Head of caudate nucleus (tissue), 42 donors: ENCODE measurements at places on chromosomes 2 and 18.

DNA sequence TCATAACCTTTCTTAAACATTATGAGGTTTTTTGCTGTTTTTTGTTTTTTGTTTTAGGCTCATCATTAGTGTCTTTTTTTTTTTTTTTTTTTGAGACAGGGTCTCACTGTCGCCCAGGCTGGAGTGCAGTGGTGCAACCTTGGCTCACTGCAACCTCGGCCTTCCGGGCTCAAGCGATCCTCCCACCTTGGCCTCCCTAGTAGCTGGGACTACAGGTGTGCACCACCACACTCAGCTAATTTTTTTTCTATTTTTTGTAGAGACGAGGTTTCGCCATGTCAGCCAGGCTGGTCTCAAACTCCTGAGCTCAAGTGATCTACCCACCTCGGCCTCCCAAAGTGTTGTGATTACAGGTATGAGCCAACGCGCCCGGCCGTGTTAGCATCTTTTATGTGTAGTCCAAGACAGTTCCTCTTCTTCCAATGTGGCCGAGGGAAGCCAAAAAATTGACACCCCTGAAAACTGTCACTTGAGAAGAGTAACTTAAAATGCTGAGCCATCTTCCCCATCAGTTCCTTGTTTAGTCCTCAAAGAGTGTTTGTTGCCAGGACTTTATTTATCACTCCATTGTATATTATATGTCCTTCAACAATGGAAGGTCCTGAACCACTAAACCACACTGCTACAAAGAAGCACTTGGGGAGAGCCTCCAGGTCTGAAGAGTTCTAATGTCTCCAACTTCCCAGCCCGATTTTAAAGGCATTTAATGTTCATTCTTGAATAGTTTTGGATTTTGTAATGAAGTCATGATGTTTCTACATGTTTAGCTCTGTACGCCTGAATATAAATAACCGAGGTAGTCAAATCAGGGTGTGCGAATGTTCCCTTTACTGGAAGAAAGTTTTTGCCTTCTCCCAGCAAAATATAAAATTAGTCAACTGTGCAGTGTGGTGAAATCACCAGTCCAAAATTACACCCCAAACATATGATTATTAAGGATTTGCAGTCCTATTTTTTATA is 26.4 kb downstream of the ZNF516 start:
- no peak for DNase-seq

DNA sequence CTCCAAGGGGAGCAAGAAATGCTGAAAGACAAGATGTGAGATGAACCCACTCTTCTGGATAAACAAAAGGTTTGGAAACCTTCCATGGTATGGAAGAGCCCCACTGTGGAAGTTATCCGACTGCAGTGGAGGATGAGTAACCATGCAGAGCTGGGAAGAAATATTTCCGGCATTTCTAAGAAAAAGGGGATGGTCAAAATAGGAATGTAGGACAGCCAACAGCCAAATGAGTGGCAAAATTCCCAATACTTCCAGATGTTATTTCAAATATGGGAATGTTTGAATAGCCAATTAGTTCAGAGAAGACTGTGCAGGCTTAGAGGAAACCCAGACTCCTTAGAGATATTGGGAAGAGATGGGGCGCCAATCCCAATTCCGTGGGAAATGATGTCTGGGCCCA is 246.8 kb downstream of the RAD51AP2 start:
- no peak for DNase-seq

GRCh38 chr2:150230616-150231015 is 256.9 kb downstream of the RND3 start:
- no peak for DNase-seq

DNA sequence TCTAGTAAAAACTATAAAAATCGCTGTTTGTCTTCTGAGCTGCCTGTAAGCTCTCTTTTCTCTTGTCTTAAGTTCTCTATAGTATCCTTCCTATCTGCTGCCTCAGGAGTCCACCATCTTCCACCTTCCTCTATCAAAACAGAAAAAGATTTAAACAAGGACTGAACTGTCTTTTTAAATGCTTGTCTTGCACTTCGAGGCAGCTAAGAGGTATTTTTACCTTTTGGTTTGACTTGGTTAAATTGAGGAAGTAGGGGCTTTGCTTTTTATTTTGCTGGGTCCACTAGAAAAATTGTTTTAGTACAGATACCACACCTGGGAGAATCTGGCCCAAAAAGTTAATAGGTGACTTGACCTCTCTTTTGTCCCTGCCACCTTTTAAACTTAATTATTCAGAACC is 12.2 kb downstream of the SESTD1 start:
- DNase-seq = no peak

DNA sequence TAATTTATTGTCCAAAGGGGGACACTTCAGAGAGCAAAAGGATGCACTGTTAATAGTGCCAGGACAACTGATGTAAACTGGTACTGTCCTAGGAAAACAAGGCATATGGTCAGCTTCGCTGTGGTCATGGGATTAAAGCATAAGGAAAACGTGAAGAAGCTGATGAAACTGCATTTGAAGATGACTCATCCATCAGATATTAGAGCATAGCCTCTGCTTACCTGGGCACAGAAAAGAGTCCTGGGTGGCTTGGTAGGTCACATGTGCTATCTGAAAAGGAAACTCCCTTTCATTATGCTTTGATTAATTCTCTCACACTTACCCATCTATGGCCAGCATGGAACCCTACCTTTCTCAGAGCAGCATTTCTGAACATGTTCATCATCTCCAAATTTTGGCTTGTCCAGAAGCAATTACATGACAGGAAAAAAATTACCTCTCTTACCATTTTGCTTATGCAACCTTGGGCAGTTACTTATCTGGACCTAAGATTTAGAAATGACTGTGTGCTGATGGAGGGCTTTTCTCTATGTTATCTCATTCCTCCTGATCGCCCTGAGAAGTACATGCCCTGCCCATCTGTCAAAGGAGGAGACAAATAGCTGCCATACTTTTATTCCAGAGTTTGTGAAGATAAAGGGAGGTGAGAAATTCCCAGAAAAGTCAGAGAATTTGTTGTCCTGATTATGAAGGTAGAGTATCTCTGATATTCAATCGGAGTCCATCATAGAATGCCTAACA is 275.3 kb upstream of the SLC14A2 start:
- no peak for DNase-seq

DNA sequence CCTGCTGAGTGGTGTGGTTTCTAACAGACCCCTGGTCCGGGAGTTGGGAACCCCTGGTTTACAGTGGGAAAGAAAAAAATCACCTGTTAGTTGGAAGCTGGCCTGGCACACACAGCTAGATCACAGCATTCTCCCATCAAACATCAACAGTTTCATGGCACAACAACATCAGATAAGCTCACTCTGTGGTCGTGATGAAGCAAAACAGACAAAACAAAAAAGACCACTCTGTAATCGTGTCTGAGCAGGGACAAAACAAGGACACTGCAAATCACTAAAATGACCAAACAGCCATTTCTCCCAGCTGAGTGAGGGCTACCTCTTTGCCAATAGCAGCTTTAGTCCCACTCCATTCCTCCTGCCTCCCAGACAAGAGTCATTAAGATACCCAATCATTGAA is 9.0 kb upstream of the IMPACT start:
- no peak for DNase-seq

- no peak for DNase-seq
Observed at GRCh38 chr2:29582062-29582461, 339.3 kb downstream of the ALK start.

DNA sequence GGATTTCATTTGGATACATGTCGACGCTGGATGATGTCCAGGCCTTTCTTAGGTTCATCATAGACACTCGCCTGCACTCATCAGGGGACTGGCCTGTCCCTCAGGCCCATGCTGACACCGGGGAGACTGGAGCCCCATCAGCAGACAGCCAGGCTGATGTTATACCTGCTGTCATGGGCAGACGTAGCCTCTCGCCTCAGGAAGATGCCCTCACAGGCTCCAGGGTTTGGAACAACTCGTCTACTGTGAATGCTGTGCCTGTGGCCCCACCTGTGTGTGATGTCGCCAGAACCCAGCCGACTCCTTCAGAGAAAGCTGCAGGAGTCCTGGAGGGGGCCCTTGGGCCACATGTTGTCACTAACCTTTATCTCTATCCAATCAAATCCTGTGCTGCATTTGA is 28.3 kb downstream of the MOCOS start:
- DNase-seq = no peak

GRCh38 chr18:9106800-9107584 is 4.5 kb downstream of the NDUFV2 start:
- no peak for DNase-seq

- DNase-seq = no peak
Observed at GRCh38 chr2:74514368-74515270, at the start of gene TLX2. Gene TLX2 (plus strand): TSS chr2:74514450. CDS start chr2:74514807, 357 bp downstream.

GRCh38 chr2:152558158-152558984 is 158.9 kb downstream of the PRPF40A start:
- DNase-seq = no peak
